Large intestine (tissue), 12 donors: ENCODE measurements at places on chromosomes 1 and 21.

- peak; percentile 58 for DNase-seq
These were observed 59.9 kb downstream of the WNT9A start for GRCh38 chr1:227887697-227888403.

- DNase-seq, result no peak
These were observed 565.0 kb downstream of the KCNT2 start for GRCh38 chr1:196043268-196043667.

- DNase-seq, result no peak
These were observed 30.9 kb downstream of the ATP1B1 start for GRCh38 chr1:169137357-169137756.

DNA sequence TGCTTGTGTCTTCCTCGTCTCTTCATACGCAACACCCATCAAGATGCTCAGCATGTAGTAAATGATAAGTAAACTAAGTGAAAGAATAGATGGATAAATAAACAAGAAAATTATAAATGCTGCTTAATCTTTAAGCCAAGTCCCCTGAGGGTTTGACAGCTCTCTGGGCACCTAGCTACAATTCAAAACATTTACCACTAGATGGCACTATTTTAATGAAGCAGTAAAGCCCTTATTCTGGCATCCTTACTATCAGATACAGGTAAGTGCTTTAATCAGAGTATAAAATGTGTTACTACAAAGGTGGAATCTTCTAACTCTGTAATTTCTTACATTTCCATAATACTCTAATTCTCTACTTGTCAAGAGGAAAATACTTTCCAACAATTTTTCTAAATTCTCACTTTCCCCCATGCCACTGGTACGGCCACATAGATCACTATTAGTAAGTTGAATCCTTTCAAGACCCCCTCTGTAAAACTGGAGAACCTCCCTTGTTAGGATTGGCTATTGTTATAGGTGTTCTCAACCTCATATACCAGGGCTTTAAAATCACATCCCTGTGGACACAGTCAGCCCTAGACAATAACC is 137.8 kb downstream of the BARHL2 start:
- DNase-seq, result no peak

DNA sequence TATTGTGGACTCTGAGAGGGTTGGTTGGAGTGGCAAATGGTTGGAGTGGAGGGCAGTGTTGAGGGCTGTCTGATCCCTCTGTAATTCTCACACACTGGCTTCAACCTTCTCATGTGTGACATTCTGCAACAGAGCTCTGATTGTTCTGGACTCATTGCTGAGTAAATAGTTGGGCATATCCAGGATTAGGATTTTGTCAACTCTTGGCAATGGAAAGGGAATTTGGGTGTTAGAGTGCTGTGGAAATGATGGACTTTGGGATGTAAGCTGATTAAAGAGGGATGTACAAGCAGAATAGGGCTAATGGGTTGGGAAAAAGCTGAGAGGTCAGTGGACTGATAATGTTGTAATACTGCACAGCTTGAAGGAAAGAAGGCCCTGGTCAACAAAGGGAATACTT is 16.5 kb downstream of the TLCD4 start:
- DNase-seq, result no peak

- DNase-seq, result no peak
These were observed 105.9 kb upstream of the EDEM3 start for GRCh38 chr1:184860535-184860934.

DNA sequence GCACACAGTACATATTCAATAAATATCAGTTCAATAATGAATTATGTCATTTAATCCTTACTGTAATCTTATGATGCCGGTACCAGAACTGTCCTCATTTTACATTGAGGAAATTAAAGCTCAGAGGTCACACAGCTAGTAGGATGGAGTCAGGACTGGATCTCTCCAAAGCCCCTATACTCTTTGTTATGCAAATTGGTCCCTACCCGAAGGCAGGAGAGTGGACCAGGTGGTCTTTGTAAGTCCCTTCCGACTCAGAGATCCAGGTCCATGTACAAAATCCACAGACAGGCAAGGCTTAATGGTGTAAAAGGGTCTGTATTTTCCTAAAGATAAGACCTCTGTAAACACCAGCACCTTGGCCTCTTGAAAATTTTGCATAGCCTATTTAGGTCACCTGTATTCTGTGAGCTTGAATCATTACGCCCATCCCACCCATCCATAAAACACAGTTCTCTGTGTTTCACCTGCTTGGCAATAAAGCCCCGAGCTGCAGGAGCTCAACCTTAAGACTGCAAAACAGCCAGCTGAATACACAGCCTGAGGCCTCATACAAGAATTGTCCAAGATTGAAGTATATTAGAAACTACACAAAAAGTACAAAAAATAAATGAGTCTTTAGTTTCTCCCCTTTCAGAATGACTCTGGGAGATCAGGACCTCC is 41.7 kb downstream of the PLXNA2 start:
- DNase-seq, result no peak
